NCI-H187 (cell line): ENCODE measurements at places on chromosomes 2 and 18.

GRCh38 chr2:2192091-2192955, 138.8 kb downstream of the MYT1L start:
- DNase-seq: peak; percentile 18

- no peak for DNase-seq
Observed at GRCh38 chr2:218172845-218173244, 6.1 kb upstream of the CXCR1 start.

- DNase-seq: no peak
Observed at GRCh38 chr2:146246002-146246735, 1598.7 kb upstream of the ACVR2A start.

- no peak for DNase-seq
Observed at GRCh38 chr2:60411295-60411694, 142.2 kb downstream of the BCL11A start.

- DNase-seq: no peak
Observed at GRCh38 chr18:13397504-13398163, 179.1 kb downstream of the LDLRAD4 start.

DNA sequence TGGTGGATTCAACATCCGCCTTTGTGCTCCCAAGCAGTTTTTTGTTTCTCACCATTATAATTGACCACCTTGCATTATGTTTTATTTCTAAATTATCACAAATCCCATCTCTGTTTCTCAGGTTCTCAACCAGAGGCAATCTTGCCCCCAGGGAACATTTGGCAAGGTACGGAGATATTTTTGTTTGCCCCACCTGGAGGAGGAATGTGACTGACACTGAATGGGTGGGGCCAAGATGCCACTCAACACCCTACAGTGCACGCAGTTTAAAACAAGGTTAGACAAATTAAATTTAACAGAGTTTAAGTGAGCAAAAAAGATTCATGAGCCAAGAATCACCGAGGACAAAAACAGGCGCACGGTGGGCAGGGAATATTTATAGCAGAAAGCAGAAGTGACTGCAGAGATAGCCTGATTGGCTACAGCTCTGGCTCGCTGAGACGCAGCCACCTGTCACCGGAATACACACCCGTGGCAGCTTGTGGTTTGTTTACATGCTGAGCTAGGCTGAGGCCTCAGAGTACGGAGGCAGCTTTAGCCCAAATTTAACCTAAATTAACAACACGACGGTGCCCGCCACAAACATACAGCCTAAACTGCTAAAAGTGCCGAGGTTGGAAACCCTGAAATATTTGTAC, 150.0 kb upstream of the ALKAL2 start:
- DNase-seq: peak; percentile 65

- DNase-seq: no peak
Observed at GRCh38 chr18:2274613-2275012, 296.7 kb downstream of the METTL4 start.

DNA sequence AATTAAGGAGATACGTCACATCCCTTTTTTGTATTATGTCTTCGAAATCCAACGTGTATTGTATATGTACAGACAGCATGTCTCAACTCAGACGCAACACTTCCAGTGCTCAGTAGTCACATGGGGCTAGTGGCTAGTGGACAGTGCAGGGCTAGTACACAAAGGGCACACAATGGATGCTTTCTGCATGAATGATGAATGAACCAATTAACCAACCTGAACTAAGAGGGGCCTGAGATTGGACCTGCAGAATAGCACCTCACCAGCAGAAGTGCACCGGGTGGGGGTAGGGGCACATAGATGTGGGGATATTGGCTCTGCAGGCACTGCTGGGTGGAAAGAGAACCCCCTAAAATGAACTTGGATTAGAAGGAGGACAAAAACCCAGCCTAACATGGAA, 20.7 kb downstream of the ST8SIA5 start:
- no peak for DNase-seq

DNA sequence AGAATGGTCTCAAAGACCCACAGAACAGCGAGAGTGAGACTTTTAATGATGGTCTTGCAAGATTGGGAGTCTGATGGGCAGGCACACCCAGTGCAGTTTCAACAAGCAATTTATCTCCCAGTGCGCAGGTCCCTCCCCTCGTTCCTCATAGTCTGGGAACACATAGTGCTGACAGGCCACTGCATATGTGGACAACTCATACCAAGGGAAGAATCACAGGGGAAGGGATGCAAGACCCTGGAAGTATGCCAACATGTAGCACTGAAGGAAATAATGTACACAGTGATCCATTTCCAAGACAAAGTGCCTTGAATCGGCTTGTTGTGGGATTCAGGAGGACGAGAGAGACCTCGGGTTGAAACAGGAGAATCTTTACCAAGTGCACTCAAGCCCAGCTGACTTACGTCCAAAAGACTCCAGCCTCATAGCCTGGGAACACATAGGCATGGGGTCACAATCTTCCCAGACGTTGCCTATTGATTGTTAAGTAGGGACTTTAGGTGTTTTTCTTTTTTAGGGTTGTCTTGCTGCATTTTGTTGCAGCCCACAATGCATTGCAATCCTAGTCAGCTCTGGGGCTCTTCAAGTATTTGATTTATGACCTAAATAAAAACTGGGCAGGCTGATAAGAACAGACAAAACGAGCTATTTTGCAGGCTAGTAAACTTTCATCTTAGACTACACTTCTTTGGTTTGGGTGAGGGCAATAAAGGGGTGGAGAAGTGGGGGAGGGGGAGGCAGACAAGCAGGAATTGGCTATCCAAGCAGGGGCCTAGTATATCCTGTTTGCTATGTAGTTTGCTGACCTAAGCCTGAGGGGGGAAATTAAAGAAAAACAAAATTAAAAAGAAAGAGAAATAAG, 24.7 kb upstream of the SERPINB5 start:
- DNase-seq: no peak

DNA sequence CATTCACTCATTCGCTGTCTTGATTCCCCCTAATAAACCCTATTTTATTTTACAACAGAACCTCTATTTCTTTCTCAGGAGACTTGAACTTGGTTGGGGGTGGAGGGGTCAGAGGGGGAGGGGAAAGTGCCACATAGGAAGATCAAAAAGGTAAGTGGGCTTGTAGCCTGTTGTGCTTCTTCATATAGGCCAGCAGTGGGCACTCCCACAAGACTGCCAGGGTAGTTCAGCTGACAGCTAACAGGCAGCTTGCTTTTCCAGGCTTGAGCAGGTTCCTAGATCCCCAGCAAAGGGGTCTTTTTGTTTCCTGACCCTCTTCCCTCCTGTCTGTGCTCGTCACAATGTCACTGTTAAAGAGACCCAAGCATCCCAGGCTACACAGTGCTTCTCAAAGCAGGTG, 829 bp upstream of the KIAA2012 start:
- DNase-seq: no peak

GRCh38 chr2:9897846-9898245, 53.6 kb upstream of the GRHL1 start:
- no peak for DNase-seq

DNA sequence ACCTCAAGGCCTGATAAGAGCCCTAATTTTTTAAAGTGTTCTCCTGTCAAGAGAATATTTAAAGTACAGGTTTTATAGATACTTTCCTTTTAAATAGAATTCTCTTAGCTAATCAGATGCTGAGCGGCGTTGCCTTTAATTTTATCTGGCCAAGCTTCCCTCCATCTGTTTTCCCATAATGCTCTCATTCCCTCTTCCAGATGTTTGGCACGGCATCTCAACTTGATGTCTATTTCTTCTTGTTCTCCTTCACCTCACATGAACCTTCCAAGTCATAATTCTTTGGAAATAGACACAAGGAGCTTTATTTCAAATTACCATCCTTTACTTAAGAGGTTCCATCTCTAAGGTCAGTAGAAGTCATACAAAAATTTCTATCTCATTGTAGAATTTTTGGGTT, 76.1 kb upstream of the CPO start:
- DNase-seq: no peak

DNA sequence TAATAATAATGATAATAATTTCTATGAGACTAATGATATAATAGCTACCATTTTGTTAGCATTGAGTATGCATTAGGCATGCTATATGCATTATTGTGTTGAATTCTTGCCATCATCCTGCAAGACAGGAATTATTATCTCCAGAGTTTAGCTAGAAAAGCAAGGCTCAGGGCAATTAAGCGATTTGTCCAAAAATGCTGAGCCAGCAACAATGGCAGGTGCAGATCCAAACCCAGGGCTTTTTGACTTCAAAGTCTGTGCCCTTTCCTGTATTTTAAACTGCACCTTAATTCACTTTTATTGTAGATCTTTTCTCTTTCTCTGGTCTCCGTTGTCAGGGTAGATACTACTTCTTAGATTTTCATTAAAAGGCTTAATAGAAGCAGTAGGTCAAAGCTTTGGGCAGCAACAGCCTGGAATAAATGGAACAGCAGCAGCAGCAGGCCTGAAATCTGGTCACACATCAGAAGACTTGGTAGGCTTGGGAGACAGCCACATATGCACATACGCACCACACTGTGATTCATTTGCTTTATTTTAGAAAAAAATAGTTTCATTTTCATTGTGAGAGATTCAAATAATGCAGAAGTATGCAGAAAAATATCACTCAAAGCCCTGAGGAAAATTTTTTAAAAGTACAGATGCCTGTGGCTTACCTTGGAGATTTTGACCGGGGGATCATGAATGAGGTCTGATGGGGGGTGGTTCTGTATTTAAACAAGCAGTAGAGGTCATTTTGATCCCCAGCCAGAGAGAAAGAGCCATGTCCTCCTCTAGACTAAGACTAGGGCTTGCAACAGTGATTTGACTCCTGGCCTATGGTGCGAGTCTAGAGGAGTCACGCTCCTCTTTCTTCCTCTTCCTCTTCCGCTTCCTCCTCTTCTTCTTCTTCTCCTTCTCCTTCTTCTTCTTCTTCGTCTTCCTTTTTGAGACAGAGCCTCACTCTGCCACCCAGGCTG, 455.7 kb downstream of the TSN start:
- no peak for DNase-seq
